Stromal cell of bone marrow (primary cell): ENCODE measurements at places on chromosomes 4 and X.

- DNase-seq: peak; percentile 64
Observed at GRCh38 chr4:124025428-124025827, 628.8 kb downstream of the SPRY1 start.

GRCh38 chr4:27835851-27836250, 975.2 kb downstream of the STIM2 start:
- no peak for DNase-seq

- no peak for DNase-seq
Observed at GRCh38 chrX:39519566-39520301, 578.0 kb downstream of the BCOR start.

DNA sequence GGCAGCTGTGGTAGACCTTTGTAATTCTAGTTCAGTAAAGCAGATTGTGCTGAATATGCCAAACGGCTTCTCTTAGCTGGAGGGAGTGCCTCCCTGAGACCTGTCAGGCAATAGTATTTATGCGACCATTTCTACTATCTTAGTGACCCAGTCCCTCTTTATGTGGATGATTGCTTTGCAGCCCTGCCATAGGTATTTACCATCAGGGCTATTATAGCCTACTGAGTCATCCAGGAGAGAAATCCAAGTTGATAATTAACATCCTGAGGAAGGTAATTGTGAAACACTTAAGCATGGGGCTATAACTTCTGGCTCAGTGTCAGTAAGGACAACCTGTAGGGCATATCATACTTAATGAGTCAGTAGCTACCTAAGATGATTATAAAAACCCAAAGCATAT, 103.9 kb upstream of the MAOA start:
- no peak for DNase-seq

- no peak for DNase-seq
Observed at GRCh38 chr4:80101792-80102116, 28.7 kb upstream of the ANTXR2 start.

DNA sequence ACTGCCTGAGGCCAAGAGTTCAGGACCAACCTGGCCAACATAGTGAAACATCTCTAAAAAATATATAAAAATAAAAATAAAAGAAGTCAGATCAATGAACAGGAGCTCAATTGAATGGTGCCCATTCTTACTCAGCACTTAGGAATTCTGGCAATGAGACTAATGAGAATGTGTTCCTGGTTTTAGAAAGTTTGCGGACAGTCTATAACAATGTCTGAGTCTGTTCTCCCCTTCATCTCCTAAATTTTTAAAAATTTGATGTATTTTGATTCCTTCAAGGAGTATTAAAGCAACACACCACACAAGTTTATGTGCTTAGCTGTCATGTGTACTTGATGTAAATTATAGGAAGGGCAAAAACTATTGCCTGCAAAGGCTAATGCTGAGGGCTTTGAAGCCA, 30.6 kb upstream of the KCNIP4 start:
- DNase-seq: no peak

GRCh38 chr4:3111461-3111860, 37.0 kb downstream of the HTT start:
- DNase-seq: no peak

DNA sequence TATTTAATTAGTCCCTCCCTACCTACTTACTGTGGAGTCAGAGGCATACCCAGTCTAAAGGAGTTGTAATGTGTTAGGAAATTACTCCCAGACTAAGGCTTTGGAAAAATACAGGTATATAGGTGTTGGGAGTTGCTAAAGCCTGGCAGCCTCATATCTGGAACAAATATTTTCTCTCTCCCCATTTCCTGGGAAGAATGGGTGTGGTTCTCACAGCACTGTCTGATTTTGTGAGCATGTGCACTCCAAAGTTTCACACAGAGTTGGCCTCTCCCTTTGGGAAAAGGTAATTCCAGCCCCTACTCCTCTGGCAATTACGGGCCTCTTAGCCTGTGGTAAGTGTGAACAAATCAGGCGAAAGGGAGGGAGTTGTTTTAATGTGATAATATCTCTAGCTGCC, 187.0 kb downstream of the MID1IP1 start:
- DNase-seq: no peak

GRCh38 chr4:752196-752861, 46.7 kb downstream of the PCGF3 start:
- DNase-seq: no peak

DNA sequence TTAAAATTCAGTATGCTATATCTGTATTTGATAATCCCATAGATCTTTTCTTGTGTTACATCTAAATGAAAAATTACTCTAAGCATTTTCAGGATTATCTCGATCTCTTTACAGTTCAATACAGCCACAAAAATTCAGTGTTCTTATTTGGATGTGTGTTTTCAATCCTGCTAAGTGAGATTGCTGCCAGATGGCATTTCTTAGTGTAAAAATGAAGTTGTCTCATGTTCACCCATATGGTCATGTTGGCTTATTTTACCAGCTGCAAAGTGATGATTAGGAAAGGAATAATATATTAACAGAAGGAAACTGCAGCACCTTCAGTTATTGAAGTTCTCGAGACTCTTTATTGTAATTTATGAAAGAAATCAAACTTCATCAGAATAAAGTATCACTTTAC, 12.1 kb upstream of the FAM47A start:
- no peak for DNase-seq

DNA sequence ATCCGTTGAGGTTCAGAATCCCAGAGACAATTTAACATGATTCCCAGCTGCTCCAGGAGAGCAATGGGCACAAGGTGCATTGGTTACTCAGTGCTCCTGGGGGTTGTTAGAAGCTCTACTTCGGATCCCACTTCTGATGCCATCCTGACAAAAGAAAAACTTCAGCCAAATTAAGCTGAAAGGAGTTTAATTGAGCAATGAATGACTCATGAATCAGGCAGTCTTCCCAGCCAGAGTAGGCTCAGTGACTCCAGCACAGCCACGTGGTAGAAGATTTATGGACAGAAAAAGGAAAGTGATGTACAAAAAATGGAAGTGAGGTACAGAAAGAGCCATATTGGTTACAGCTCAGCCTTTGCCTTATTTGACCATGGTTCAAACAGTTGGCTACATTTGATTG, 95.7 kb downstream of the PWWP3B start:
- no peak for DNase-seq

DNA sequence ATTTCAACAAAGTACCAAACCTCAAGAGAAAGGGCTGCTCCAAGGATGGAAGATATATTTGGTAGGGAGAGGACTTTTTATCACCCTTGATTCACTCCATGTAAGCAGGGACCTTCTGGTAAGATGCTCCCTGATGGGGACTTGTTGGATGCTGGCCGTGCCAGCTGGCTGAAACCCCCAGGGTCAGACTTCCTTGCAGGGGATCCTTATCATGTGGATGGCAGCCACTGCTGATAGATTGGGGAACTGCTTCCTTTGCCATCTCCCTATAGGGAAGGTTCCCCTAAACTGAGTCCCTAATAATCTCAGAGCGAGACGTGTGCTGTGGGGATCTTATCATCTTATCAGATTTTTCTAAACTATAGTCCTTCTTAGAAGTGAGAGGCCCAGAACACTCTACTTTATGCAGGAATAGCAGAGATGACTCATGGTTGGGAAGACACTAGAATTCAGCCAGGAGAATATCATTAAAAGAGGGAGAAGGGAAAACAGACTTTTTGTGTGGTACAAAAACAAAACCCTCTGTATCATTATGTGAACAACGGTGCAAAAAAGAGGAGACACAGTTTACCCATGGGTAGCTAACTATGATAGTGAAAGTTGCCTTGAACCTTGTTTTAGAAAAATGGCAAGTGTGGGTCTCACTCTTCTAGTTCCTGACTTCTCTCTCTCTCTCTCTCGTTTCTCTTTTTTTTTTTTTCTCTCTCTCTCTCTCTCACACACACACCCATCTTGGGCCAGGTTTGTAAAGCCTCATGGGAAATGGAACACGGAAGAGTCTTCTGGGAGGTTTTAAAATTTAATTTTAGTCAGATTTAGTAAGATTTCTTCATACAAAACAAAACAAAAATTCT, 16.1 kb downstream of the RHOH start:
- no peak for DNase-seq
